ENCODE measurements at places on chromosomes 3 and 15. TPM values are rescaled to one million over a fixed set of nuclear protein-coding genes. Genes with fewer than 3 reads are reported as not detected.

The GOLGA6L7 gene
- not detected for polyA plus RNA-seq

The CTDSPL gene
- 10.6 TPM for polyA plus RNA-seq

The CHDH gene
- 2.8 TPM for polyA plus RNA-seq

The USP50 gene
- not detected for polyA plus RNA-seq

The C3orf62 gene
- polyA plus RNA-seq = 2.0 TPM

The TPRG1 gene
- polyA plus RNA-seq = 0.55 TPM

The LIPC gene
- 0.34 TPM for polyA plus RNA-seq

The CP gene
- polyA plus RNA-seq = 2.6 TPM

The SEMA3B gene
- polyA plus RNA-seq = 6.5 TPM

DNA sequence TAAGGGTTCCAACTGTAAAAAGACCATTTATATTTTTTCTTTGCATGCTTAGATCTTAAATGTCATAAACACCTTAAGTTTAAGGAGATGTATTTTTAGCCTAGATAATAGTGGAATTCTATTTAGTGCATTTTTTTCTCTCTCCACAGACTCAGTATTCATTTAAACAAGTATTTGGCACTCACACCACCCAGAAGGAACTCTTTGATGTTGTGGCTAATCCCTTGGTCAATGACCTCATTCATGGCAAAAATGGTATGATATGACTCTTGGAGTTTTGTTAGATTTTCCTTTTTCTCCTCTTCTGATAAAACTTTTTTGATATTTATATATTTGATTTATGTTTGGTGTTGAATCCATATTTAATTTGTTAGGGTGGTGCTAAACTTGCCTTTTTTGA, 7.3 kb downstream of the KIF23 start:
- DNase-seq = no peak

GRCh38 chr3:178850450-178851190, 221.0 kb downstream of the ZMAT3 start:
- DNase-seq = no peak

DNA sequence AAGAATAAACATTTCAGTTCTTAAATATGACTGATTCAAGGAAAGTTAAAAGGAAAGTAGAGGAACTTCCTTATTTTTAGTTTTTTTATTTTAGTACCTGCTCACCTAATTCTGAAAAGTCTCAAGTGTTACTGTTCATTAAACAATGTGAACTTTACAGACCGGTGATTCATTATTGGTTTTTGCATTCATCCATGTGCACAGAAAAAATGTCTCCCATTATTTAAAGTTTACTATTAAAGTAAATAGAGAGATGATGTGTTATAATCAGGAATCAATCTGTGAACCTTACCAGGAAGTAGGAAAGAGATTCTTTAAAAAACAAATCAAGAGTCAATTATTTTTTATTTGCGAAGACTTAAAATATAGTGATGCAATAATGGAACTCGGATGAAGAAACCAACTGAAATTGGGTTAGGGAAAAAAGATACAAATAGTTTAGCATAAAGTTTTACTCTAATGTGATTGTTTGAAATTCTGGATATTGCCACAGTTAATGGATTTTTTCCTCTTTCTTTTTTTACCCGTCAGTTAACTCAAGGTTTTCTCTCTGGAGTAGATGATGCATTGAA, 119.4 kb upstream of the SAMMSON start:
- DNase-seq = no peak

DNA sequence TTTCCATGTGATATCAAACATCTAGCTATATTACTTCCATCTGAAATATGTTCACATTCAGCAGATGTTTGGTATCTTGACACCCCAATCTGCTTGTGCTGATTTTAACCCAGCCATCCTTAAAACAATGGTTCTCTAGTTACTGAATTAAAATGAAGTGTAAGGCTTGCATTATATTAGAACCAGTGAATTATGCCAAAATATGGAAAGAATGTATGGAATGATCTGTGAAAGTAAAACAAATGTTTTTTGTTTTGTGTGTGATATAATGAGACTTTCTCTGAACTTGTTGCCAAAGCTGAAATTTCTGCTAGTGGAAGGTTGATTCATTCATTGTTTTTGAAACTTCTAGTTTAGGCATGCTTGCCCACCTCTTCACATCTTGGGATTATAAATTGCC, 317.1 kb downstream of the MEX3B start:
- no peak for DNase-seq

GRCh38 chr3:160665784-160666526, 11.0 kb upstream of the ARL14 start:
- no peak for DNase-seq

DNA sequence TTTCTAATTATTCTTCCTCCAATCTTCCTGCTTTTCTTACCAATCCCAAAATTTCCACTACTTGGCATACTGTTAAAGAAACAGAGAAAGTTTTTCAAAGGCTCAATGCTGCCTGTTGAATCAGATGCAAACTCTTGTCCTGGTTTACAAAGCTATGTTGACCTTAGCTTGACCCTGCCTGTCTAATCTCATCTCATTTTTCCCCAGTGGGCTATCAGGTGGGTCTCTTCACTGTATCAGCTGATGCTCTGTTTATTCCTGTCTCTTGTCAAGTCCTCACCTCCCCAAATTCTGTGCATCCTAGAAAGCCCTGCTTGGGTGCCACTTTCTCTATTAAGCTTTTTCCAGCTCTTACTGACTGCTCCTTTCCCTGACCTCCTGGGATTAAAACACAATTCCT, 18.2 kb downstream of the NFKBIZ start:
- no peak for DNase-seq

DNA sequence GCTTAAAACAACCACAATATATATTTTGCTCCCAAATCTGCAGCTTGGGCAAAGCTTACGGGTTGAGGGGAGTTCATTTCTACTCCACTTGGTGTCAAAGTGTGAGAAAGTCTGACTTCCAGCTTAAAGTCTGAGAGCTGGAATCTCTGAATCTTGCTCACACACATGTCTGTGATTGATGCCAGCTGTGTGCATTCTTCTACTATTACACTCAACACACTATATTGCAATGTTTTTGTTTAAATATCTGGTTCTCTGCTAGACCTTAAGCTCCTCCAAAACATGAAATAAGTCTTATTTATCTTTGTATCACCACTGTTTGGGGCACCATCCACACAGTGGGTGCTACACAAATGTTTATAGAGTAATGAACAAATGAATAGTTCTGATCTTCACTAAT, 36.7 kb upstream of the SECISBP2L start:
- DNase-seq = no peak

GRCh38 chr15:67192185-67192820, 62.2 kb downstream of the AAGAB start:
- no peak for DNase-seq

- no peak for DNase-seq
Observed at GRCh38 chr3:179288845-179289244, 34.0 kb upstream of the ZNF639 start.

GRCh38 chr3:25648107-25648535, 16.6 kb downstream of the TOP2B start:
- DNase-seq = peak; percentile 83

- no peak for DNase-seq
Observed at GRCh38 chr3:194885766-194886165, 200.1 kb downstream of the FAM43A start.

- DNase-seq = no peak
Observed at GRCh38 chr3:38707730-38708129, 58.2 kb upstream of the SCN5A start.

DNA sequence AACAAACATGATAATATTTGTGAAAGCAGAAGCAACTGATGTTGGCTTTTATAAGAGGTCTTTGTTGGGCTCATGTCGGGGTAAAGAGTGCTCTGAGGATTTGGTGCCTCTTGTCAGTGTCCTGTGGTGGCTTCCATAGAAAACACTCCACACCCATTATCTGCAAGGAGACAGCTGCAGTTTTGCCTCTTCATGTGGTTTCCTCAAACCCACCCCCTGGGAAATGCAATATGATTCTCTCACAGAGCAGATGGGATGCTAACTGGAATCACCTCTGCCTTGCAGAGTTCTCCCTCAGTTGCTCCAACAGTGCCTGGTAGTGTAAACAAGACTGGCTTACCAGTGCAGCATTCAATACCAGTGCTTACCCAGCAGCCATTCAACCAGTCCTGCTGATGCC, 771.4 kb upstream of the CFAP20DC start:
- no peak for DNase-seq

GRCh38 chr3:72127844-72128243, 342.9 kb upstream of the PROK2 start:
- DNase-seq = no peak

DNA sequence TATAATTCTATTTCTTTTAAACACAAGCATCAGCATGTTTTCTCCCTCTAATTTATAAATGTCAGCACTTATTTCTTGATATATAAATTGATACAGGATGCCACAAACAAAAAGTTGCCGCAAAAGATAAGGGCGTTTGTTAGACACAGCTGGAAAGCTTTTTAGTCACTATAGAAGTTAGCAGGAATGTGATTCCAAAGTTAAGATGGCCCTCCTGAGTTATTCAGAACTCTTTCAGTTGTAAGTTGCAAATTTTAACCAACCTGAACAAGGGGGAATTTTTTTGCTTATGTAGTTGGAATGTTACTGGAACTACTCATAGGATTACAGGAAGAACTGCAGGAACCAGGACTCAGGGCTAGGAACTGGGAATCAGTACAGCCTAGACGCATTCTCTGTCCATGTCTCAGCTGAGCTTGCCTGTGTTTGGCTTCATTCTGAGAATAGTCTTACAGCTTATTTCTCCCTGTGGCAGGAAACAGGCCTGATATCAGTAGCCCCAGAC, 166.3 kb downstream of the VGLL4 start:
- peak; percentile 12 for DNase-seq

DNA sequence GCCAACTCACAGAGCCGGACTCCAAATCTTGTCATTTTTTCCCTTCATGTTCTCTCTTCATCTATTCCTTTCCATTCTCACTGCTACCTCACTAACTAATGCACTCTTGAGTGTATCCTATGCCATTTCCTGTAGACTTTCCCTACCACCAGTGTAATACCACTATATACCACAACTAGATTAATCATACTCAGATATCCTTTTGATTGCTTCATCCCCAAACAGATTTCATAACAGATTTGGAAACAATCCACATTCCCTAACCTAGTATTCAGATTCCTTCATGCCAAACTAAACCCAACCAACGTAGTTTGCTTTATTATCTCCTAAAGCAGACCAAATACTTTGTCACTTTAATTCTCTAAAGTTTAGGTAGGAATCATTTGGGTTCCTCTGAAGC, 2.6 kb upstream of the PLOD2 start:
- DNase-seq = peak; percentile 77

DNA sequence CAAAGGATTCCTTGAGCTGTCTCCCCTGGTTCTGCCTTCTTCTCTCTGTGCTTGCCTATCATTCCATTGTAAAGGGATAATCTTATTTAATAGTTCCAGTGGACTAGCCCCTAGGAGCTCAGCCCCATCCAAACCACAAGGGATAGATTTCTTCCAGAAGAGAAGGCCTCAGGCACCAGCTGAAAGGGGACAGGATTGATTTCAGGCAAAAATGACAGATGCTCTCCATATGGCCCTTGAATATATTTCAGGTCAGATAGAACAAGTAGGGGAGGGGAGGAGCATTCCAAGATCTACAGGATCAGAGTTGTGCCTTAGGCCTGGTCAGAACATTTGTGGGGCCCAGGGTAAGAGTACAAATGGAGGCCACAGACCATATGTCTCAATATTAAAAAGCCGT, 85.3 kb downstream of the RPLP1 start:
- DNase-seq = no peak

GRCh38 chr3:63580151-63580550, 72.3 kb upstream of the SNTN start:
- DNase-seq = no peak

- peak; percentile 74 for DNase-seq
Observed at GRCh38 chr3:128584412-128585020, 66.1 kb downstream of the RPN1 start.

GRCh38 chr3:148773805-148774204, 53.8 kb upstream of the CPB1 start:
- no peak for DNase-seq

- peak; percentile 96 for DNase-seq
Observed at GRCh38 chr3:58471025-58471887, 20.6 kb upstream of the KCTD6 start.

- peak; percentile 36 for DNase-seq
Observed at GRCh38 chr3:184361932-184362667, 590 bp downstream of the POLR2H start.

DNA sequence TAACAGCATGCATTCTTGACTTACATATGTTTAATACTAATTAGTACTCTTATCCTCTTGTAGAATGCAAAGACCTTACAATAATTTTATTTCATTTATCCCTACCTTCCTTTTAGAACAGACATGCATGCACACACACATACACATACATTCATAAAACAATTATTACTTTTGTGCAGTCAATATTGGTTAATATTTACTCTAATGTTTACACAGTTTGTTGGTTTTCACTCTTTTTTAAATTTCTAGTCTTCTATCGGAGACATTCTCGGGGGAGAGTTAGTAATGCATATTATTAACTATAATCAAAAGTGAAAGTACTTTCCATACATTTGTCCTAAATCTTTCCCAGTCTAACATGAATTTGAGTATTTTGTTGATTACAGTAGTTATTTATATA, 317.7 kb upstream of the DPH6 start:
- no peak for DNase-seq

DNA sequence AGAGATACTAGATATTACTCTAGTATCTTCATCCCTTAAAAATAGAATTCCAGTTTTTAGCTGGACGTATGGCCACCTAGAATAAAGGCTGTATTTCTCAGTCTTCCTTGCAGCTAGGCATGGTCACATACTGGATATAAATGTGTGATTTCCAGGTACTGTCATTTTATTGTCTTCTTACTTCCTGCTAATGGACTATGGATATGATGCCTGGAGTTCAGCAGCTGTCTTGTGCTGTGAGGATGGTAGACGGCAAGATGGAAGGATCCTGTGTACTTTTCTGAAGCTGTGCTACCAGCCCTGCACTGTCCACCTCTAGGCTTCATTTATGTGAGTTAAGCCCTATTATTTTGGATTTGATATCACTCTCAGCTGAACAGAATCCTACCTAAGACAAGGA, 83.4 kb downstream of the EBLN2 start:
- DNase-seq = no peak

- no peak for DNase-seq
Observed at GRCh38 chr3:125136515-125136914, 76.0 kb downstream of the SLC12A8 start.

DNA sequence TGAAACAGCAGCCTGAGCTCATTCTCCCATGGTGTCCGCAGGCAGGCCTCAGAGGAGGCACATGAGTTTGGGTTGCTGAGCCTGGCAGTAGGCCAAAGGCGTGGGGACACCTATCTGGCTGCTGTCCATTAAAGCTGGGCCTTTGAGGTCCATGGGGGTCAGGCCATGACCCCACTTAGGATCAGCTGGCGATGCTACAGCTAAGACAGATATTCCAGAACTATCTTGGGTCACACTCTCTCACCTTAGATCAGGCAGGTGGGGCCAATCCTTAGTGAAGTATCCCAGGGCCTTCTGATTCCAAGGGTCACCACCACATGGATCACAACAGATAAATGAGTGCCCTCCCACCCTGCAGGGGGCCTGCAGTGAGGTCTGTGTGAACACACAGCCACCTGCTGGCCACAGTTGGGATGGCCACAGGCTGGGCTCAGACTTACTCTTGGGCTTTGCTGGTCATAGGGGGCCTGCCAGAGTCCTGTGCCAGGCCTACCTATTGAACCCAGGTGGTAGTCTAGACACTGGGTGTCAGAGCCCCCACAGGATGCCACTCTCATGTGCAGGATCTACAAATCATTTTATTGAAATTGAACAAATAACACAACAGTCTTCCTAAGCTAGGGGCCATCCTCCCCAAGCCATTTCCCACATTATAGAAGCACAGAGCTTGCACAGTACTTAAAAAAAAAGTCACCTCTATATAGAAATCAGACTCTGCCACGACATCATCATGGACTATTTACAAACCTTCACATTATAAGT, 2.0 kb upstream of the HYAL2 start:
- DNase-seq = peak; percentile 73

- DNase-seq = no peak
Observed at GRCh38 chr15:78103406-78104118, 11.2 kb downstream of the SH2D7 start.

All from A549 (cell line).